RPMI8226 (cell line): ENCODE measurements at places on chromosomes 1 and 21.

DNA sequence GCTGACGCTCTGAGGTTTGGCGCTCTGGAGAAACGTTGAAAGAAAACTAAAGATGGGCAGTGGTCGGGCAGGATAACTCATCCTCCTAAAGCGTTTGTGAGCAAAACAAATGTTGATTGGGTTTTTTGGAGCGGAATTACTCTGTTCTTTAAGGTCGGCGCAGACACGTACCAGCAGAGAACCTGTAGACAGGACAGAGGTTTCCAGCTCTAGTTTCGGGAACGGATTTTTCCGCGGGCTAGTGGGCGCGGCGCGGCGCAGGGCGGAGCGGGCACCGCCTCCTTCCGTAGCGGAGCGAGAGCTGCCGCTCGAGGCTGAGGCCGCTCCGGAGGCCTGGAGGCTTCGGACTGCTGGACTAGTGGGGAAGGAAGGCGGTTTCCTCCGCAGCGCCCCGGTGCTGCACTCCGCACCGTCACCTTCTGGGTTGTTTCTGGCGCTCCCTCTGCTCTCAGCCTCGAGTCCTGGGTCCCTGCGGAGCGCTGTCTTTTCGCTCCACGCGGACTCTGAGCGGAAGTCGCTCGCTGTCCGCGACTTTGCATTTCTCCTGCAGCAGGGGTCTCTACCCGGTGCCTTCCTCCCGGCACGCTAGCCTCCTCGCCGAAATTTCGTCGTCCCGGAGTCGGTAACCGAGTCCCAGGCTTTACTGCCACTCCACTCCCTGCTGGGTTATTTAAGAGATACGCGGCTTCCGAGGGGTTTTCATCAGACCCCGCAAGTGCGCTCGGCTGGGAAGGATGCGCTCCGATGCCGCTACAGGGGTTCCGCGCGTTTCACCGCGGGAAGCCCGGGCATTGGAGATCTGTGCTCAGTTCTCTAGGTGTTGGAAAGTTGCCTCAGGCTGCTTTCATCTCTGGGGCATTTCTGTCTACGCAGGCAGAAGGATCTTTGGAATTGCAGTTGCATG lies 7.0 kb downstream of the FOXD2 start:
- DNase-seq: peak; percentile 37

- no peak for DNase-seq
These were observed 172.0 kb upstream of the CAMK1G start for GRCh38 chr1:209411491-209411929.

- no peak for DNase-seq
These were observed 372.3 kb downstream of the TTLL7 start for GRCh38 chr1:83626603-83627002.

DNA sequence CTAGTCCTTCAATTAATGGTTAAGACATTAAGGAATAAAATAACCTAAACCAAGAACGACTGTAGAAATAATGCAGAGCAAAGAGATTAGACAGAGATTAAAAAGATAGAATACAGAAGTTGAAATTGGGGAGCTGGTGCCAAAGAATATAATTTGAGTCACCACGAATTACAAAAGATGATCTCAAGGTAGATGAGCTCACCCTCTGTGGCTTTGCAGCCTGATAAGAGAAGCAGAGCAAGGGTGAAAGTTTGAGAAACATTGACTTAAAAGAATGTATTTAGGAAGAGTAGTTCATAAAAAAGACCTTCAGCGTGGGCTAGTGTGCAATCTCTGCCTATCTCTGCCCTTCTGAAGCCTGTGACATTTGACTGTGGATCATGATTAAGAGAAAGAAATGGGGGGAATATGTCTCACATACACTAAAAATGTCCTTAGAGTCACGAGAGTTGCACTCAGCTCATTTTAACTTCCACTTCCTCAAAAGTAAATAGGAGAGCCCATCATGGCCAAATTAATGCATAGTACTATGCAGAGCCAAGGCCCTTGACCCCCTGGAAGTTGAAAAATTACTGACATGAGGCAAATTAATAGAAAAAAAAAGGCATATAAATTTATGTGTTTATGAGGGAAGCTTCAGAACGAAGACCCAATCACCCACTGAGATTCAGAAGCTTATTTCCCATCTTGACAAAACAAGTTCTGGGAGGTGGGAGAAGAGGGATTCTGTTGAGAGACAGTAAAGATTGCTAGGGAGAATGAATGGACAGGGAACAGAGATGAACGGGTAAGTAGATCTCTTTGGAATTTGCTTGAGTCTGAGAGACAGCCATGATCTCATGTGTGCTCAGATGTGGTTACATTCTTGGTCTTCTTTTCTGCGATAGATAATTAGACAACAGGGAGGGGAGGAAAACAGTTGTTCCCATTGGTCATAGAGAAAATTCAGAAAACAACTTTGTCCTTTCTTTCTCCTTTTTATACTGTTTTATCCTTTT lies 395.4 kb upstream of the LRRC7 start:
- no peak for DNase-seq

- no peak for DNase-seq
These were observed 73.2 kb downstream of the LRRC8C start for GRCh38 chr1:89705901-89706699.

DNA sequence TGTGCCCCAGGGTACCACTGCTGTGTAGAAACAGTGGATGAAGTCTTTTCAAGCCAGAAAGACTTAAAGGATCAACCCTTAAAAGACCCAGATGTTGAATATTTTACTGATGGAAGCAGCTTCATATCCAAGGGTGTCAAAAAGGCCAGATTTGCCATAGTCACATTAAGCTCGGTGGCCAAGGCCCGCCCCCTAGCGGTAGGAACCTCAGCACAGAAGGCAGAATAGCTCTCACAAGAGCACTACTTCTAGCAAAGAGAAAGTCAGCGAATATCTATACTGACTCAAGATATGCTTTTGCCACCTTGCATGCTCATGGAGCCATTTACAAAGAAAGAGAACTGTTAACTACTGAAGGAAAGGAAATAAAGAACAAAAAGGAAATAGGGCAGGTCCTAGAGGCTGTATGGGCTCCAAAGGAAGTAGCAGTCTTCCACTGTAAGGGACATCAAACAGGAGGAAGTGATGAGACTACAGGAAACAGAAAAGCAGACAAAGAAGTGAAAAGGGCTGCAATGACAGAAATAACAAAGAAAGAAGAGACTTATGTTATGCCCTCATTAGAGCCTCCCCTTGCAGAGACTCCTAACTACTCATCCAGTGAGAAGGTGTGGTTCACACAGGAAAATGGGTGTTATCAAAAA lies 90.5 kb downstream of the LIPI start:
- DNase-seq: peak; percentile 74

- DNase-seq: no peak
These were observed 22.8 kb downstream of the A3GALT2 start for GRCh38 chr1:33297911-33298622.
